ENCODE measurements at places on chromosomes 12 and 14. TPM values are rescaled to one million over a fixed set of nuclear protein-coding genes. Genes with fewer than 3 reads are reported as not detected.

Gene LBHD2
- not detected for total RNA-seq

Gene FGF6
- not detected for total RNA-seq

Gene CCDC184
- 1.1 TPM for total RNA-seq

Gene GLIPR1L1
- total RNA-seq: not detected

Gene NKX2-1
- not detected for total RNA-seq

Gene MYH7
- 0.19 TPM for total RNA-seq

Gene VDR
- 0.09 TPM for total RNA-seq

GRCh38 chr14:20823859-20824258 lies 21.2 kb upstream of the RNASE1 start:
- DNase-seq: no peak

DNA sequence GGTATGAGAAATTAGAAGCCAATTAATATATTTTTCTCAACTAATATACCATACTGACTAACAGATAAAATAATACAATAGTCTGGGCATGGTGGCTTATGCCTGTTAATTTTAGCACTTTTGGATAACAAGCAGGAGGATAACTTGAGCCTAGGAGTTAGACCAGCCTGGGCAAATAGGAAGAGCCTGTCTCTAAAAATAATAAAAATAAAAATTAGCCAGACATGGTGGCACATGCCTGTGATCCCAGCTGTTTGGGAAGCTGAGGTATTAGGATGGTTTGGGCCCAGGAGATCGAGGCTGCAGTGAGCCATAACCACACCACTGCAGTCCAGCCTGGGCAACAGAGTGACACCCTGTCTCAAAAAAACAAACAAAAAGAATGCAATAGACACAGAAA lies 24.7 kb downstream of the KLHDC2 start:
- no peak for DNase-seq

- no peak for DNase-seq
Observed at GRCh38 chr12:92702754-92703679, at the start of gene PLEKHG7. Gene PLEKHG7 (plus strand): TSS chr12:92702989. CDS start chr12:92706632, 3,643 bp downstream.

Data from neural progenitor cell (in vitro differentiated cells).